ENCODE measurements at places on chromosomes 5 and 9.
A peak's percentile ranks its signal among the peaks of the same experiment; 100 is the strongest.

DNA sequence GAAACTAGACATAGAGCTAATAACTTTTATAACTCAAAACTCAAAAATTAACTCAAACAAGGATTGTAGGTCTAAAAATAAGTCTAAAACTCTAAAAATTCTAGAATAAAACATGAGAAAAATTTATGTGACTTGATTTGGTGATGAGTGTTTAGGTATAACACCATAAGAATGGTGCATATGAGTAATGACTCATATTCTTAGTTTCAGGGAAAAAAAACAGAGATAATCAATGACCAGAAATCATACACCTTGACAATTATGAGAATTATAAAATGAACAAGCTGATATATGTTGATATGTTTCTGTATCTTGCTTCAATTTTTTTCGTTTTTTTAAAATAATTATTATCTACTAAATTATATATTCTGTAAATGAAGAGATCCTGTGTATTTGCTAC, 541.2 kb downstream of the PTPRD start:
- no peak for DNase-seq

GRCh38 chr9:33350310-33350709, 52.1 kb downstream of the AQP7 start:
- DNase-seq = no peak

DNA sequence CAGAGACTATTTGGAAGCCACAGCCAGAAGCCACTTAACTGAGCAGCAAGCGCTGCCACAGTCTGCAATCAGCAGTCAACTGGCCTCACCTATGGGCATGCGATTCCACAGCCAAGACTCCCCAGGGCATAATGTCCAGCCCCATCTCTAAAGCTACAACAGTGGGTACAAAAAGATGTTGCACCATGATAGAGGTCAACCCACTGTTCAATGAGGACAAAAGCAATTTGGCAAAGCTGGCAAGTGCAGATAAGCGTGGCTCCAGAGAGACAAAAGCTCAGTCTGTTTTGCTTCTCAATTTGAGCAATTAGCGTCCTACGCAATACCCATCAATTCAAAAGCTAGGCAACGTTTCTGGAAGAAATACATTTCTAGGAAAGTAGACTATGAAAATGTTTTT, 3.2 kb downstream of the TAS2R1 start:
- no peak for DNase-seq

DNA sequence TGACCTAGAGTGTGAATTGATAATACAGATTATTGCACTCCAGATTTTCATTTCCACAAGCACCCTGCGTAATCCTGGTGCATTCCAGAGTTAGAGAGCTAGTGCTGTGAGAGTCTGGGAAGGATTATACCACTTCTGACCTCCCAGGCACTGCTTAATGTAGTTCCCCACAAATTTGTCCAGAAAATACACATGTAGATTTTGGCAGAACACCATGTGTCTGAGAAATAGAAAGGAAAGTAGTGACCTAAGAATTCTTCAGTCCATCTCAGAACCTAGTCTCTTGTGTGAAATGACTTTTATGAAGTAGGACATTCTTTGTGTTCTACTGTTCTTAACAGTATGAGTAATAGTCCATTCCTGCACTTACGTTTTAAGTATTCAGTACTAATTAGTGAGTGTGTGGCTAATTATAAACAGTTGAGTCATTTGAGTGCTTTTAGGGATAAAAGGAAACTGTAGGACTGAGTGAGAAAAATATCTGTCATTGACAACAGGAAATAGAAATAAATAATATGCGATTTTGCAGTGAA, 27.8 kb upstream of the PTPDC1 start:
- no peak for DNase-seq

DNA sequence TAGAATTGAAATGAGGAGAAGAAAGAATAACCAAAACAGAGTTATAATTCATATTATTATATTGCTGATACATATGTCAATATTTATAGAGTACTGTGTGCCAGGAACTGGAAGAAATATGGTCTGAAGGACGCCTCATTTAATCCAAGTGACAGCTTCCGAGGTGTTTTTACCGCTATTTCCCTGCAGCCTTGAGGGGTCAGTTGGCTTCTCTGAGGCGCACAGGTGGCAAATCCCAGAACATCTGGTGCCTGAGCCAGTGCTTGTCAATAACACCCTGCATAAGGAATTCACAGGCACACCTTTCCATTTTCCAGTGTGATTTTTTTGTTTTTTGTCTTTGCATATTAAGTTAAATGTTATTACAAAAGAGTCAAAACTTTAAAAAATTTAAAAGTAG, 43.3 kb upstream of the CTSL start:
- no peak for DNase-seq

GRCh38 chr5:180599590-180599914, 8.3 kb upstream of the SCGB3A1 start:
- DNase-seq = no peak

DNA sequence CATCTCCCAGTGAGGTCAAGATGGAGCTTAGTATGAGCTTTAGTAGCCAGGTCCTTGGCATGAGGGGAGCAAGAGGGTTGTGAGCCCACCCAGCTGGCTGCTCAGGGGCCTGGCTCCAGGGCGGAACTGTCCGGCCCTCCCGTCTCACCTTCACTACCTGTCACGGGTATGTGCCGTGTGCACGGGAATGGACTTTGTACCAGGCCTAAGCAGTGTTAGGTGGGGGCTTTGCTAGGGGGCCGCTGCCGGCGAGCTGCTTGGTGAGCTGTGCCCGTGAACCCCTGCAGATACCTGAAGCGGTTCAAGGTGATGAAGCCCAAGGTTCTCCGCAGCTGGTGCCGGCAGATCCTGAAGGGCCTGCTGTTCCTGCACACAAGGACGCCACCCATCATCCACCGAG, 46.7 kb downstream of the WNK2 start:
- DNase-seq = no peak

GRCh38 chr5:169374761-169375160, 73.8 kb upstream of the SLIT3 start:
- no peak for DNase-seq

DNA sequence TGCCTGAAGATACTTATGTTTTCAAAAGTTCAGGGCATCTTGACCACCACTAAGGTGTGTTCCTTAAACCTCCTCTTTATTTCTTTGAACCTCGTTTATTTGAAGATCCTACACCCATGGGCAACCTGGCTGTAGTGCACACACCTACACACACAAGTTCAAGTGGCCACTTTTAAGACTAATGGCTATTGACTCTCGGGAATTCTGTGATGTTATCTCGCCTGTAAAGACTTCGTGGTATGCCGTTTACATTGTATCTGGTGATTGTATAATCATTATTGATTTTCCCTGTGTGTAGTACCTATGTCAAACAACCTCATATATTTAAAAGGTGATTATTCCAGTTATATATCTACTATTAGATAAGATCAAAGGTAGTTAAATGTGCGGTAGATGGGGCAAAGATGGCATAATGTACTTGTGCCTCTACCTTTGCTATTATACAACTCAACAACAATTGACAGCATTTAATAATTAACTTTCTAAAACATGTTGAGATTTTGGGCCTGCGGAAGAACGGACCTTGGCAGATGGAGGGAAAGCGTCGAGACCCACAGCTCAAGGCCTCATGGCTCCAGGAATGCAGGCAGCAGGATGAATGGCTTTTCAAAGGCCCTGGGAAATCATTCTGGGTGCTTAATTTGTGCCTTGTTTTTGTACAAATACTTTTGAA, 51.4 kb upstream of the IRX2 start:
- no peak for DNase-seq

- DNase-seq = peak; percentile 8
These were observed 84.5 kb downstream of the RFX3 start for GRCh38 chr9:3441197-3441816.

DNA sequence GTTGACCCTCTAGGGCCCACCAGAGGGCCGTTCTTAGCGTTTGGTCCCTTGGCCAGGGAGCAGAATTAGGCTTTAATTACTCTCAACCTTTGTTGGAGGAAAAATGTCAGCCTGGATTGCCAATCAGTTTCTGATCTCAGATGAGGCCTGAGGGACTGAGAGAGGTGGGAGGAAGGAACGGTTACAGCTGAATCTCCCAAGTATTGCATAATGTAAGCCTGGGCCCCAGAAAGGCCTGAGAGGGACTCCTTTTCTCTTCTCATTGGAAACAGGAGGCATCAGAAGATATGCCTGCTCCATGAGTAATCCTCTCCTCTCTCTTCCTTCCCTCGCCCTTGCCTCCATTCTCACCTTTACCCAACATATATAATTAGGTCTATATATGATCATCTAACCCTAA, 105.7 kb downstream of the INSYN2B start:
- no peak for DNase-seq

GRCh38 chr9:30964332-30964731, 1420.1 kb upstream of the ACO1 start:
- no peak for DNase-seq

GRCh38 chr5:34656700-34657273, 659 bp downstream of the RAI14 start:
- DNase-seq = no peak

GRCh38 chr9:71921190-71921814, 9.9 kb downstream of the C9orf85 start:
- no peak for DNase-seq

DNA sequence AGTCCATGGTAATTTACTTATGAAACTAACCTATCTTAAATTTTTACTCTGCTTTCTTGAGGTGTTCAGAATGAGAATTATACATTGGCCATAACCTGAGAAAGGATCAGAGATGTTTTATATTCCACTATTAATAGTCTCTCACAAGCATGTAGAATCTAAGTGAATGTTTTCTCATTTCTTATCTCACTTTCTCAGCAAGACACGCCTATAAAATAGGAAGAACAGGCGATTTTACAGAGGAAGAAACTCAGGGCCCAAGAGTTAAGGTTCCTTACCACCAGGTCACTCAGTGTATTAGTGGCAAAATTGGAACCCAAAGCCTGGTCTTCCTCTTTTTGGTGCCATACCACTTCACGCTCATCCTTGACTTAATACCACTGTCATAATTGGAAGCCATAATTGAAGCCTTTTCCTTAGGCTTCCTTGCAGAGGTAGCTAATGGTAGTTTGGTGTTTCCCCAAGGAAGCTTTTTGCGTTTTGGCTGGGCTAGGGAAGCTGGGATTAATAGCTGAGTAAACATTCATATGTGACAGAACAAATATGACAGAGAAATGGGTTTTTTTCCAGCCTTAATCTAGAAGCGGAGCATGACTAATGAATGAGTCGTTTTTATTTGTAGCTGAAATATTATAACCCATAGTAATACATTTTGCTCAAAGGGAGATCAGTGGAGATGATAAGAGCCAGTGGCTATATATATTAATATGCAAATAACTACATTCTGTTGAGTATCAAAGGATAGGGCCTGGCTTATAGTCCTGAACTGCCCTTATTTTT, 16.9 kb downstream of the HMGXB3 start:
- no peak for DNase-seq

DNA sequence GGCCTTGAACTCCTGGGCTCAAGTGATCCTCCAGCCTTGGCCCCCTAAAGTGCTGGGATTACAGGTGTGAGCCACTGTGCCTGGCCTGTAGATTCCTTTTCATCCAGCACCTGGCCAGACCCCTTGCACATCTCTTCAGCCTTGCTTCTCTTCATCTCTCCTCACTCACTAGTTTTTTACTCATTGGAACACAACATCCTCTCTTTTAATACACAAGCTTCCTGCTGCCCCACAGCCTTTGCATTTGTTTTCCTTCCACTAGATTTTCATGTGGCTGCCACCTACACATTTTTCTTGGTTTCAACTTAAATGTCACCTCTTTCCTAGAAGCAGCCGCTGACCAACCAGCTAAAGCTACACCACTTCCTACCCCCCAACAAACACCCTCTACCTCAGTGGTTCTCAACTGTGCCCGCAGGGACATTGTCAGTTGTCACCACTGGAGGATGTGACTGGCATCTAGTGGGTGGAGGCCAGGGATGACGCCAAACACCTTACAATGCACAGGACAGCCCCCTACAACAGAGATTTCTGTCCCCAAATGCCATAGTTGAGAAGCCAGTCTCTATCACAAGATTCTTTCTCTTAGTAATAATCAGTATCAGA, 33.7 kb downstream of the HAVCR1 start:
- peak; percentile 77 for DNase-seq

DNA sequence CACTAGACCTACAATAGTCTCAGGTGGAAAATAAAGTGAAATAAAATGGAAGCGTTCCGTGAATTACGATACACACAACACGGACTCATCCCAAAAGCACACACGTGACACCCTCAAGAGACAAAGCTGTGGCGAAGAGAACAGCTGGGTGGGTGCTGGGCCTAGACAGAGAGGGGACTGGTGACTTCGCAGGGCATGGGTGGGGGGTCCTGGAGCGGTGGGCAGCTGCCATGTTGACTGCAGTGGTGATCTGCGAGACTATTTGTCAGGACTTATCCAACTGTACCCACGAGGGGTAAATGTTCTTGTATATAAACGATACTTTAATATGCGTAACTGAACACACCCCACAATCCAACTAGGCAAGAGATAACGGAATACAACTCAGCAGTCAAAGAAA, 52.0 kb downstream of the GOLM1 start:
- DNase-seq = no peak

GRCh38 chr5:123438244-123438643, 15.0 kb upstream of the CEP120 start:
- no peak for DNase-seq

GRCh38 chr9:75889577-75889976, 896 bp upstream of the PCSK5 start:
- DNase-seq = no peak

All from stimulated activated CD4-positive, alpha-beta T cell treated with anti-CD3 and anti-CD28 coated beads, Interleukin-12 subunit alpha, Interleukin-12 subunit beta, amount 100 ng/mL, for 48 hours (primary cell).